ENCODE measurements at places on chromosomes 5 and 9.

DNA sequence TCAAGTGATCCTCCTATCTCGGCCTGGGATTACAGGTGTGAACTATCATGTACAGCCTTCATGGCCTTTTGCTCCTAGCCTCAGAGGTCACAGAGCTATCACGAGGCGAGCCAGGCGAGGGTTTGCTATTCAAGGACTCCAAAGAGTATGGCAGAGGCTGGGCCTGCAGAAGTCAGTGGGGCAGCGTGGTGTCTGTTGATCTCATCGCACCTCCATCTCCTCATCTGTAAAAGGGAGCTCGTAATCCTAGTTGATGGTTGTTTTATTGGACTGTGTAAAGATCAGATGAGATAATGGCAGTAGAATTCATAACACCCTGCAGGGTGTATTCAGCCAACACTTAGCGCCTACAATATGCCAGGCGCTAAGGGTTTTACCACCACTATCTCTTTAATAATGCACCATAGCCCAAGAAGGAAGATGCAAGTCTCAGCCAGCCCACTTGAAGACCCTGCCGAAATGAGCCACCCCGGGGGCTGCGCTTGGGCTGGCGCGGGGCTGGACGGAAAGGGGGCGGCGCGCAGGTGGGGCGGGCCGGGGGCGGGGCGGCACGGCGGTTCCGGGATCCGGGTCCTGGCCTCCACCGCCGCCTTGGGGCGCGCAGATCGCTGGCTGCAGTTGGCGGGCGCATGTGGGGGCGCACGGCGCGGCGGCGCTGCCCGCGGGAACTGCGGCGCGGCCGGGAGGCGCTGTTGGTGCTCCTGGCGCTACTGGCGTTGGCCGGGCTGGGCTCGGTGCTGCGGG lies at the start of gene GALNT12:
TSS of gene GALNT12 (plus strand) at position 601 of the 744 bp plus-strand sequence. CDS start at position 630, 29 bp downstream.
- peak; percentile 56 for DNase-seq

DNA sequence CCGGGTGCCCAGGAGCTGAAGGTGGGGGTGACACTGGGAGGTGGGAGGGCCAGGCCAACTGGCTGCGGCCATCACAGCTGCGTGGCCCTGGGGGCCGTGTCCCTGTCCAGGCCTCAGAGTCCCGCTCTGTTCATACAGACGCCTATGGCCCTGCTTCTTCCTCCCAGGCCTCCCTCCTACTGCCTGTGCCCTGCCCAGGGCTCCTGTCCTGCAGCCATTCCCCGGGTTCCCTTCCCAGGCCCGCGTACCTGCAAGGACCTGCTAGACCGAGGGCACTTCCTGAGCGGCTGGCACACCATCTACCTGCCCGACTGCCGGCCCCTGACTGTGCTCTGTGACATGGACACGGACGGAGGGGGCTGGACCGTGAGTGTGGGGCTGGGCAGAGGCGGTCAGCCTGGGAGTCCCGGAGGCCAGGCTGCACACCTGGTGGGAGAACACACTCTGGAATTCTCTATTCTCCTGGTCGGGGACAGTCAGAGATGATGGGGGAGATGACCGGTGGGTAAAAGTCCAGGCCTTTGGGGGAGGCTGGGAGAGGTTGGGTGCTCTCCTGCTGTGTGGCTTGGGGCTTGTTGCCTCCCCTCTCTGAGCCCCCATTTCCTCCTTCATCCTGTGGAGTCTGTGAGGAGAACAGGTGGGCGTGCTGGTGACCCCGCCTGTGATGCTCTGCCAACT lies 4.5 kb downstream of the FCN2 start:
- no peak for DNase-seq

DNA sequence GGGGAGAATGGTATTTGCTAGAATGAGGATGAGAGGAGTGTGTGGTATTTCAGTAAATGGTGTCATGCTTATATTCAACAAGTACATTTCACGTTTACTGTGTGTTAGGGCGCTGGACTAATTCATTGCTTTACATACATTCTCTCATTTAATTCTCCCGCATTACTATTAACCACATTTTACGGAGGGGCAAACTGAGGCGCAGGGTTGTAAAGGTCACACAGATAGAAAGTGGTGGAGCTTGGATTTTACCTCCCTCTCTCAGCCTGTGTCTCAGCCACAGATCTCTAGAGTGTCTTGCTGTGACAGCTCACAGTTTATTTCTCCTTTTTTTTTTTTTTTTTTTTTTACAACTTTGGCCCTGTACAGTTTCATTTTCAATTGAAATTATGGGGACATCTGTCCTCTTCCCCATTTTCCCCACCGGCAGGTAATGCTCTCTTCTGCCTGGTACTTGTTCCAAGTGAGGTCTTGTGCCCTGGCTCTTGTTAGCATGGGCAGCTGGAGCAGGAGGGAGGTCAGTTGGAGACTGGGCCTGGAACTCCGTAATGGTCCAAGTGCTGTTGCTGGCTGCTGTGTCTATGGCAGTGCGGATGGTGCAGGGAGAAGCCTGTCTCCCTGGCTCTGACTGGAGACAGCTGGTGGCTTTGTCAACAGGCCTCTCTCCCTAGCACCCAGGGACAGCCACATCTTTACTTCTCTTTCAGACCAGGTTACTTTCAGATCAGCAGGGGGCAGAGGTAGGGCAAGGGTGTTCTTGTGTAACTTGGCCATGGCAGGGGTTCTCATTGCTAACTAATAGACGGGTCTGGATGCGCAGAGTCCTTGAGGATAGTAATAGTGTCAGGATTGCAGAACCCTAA lies 20.5 kb upstream of the NDST1 start:
- DNase-seq = no peak

GRCh38 chr5:19047277-19047676 lies 940.7 kb downstream of the CDH18 start:
- no peak for DNase-seq

GRCh38 chr5:151469386-151469785 lies 22.0 kb downstream of the SLC36A1 start:
- DNase-seq = no peak

DNA sequence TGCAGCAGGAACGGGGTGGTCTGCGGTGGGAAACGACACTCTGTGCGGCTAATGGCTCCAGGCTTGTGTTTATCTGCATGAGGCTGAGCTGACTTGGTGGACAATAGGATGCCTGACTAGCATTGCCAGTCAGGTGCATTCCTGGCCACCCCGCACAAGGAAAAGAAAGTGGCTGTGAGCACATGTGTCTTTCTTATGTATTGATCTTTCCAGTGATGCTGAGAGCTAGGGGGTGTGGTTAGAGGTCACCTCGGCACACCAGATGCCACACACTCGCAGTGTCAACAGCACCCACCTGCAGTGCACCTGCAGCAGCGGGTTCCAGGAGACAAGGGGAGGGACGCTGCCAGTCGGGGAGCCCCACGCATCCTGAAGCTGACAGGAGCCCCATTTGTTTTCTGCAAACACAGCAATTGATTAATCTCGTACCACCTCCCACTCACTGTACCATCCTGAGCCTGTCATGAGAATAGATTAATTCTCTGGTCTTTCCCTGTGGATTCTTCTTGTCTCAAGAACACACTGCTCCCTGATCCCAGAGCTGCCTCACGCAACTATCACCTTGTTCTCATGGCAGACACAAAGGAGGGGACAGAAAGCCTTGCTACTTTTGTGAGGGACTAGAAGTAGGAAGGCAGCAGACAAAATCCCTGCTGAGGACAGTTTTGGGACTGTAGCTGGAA lies 251.7 kb upstream of the WWC1 start:
- no peak for DNase-seq

DNA sequence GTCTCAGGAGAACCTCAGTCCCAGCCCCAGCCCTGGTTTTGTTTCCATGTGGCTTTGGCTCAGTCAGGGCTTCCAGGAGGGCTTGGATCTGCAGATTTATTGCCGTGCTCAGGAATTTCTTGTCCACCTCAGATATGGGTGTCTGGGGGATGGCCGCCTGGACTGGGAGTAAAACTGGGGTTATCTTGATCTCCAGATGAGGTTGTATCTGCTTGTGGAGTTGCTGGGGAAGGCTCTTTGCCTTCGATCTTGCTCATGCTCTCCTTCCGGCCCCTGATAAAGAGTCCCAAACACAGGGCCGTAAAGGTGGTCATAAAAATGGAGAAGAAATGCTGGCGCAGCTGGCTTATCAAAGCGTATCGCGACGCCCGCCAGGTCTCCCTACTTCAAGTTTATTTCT lies 17.8 kb upstream of the PITX1 start:
- no peak for DNase-seq

DNA sequence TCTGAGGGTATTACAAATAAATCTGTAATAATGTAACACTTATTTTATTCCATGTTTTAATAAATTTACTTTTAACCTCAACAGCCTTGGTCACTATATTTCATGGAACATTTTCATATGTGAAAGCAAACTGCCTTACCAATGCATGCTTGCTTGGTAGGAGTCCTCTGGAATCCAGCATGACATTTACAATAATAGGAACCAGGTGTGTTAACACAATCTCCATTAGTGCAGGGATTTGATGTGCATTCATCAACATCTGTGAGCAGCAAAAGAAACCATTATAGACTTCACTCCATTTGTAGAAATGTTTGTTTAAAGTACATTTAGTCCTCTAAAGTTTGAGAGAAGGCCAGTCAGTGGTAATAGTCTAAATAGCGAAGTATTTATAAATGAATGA lies 159.4 kb downstream of the FBN2 start:
- no peak for DNase-seq

DNA sequence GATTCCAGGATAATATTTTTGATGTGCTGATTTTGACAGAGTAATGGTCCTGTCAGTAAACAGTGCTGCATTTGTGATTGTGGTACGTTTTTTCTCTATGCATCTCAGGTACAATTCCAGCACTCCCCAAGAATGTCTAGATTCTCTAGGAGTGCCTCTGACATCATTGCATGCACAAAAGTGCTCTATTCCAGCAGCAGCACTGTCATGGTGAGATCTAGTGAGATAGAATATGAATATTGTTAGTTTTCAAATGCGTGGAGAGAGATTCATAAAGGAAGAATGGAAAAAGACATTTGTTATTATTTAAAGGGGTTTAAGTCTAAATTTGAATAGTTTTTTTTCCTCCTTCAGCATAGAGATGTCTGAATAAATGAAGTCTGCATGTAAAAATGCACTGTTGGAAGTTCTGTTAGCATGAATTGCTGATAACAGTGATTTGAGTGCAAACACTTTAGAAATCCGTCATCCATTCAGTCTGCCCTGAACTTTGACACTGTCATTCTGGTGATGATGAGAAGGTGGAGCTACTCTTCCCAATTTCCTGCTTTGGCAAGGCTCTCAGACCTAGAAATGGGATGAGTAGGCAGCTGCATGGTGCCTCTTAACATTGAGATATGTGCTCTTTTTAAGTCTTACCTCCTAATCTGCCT lies 84.6 kb downstream of the GAPVD1 start:
- no peak for DNase-seq

- no peak for DNase-seq
These were observed 219.1 kb upstream of the PCSK5 start for GRCh38 chr9:75671354-75671753.

DNA sequence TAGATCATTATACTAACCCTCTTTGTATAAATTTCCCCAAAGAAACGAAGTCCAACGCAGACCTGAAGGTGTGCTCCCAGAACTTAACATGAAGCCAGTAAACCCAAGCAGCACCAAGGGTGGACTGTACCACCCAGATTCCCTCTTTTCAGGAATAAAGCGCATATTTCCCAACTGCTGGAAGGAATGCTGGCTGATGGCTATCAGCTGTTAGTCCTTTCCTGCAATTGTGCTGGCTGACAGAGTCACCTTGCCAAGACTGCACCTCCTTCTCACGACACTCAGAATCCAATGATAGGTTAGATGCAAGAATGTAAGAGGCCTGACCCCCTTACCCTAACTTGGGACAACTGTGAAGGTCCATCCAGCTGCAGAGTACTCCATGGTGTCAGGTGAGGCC lies 93.9 kb downstream of the MAPKAP1 start:
- no peak for DNase-seq

DNA sequence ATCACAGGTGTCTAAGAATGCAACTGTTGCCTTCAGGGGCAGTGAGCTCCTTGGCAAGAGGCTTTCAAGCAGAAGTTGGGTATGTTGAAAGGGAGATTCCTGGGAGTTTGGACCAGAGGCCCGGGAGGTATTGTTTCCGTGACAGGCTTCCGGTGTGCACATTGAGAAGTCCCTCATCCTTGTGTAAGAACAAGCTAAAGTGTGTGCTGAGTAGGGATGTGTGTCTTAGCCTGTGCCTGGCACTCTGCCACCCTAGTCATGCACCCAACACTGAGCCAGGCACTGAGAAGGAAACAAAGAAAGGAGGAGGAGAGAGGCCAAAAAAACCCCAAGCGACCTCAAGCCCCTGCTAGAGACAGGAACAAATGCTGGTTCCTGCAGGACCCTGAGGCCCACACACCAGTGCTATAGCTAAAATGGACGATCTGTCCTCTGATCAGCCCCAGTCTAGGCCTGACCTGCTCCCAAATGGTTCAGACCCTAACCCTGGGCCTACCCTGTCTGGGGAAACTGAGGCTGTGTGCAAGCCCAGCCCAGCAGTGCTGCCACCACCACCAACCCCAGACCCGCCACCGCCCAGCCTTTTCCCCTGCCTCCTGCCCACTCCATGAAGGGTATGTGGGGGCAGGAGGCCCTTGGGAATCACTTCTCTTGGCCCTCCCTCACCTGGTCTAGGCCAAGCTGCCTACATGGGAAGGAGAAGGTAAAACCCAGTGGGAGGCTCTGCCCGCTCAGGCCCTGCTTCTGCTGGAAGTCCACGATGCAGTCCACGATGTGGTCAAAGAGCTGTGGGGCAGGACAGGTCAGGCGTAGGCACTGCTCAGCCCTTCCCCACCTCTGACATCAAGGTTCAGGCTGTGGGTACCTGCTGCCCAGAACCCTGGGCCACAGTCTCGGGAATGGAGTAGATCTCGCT lies 12.6 kb downstream of the HK3 start:
- no peak for DNase-seq

DNA sequence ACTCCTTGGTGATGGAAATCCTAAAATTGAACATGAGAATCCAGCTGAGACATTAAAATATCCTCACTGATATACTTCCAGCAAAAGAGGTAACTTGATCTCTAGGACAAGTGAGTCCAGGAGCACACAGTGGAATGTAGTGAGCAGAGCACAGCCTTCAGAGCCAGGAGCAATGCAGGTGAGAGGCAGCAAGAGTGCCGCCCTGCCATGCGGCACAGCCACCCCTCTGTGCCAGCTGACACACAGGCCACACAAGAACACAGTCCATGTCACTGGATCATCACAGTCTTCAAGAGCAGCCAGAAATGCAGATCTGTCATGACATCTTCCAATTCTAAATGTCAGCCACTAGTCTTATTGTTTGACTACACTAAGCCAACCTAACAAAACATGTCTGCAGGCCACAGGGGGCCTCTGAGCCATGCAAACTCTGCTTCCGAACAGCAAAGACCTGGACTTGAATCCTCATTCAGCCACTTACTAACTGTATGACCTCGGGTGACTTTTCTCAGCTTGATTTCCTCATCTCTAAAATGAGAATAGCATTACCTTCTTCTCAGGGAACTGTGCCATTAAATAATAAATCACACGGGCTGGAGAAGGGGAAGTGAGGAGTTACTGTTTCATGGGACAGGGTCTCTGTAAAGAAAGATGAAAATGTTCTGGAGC lies 47.0 kb downstream of the CCDC125 start:
- no peak for DNase-seq

- DNase-seq = peak; percentile 45
These were observed 15.7 kb downstream of the SQSTM1 start for GRCh38 chr5:179836225-179837019.

All from stimulated activated CD4-positive, alpha-beta T cell treated with anti-CD3 and anti-CD28 coated beads, Interleukin-1b, Interleukin-23, amount 100 ng/mL, for 4 hours (primary cell).